Fibroblast of skin of left quadriceps (primary cell): ENCODE measurements at places on chromosomes 4 and X.

DNA sequence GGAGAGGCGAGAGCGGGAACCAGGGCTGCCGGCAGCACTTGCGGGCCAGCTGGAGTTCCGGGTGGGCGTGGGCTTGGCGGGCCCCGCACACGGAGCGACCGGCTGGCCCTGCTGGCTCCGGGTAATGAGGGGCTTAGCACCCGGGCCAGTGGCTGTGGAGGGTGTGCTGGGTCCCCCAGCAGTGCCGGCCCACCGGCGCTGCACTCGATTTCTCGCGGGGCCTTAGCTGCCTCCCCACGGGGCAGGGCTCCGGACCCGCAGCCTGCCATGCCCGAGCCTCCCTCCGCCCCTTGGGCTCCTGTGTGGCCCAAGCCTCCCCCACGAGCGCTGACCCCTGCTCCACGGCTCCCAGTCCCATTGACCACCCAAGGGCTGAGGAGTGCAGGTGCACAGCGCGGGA lies 25.2 kb upstream of the KIT start:
- no peak for DNase-seq

GRCh38 chr4:74451214-74451661 lies 6.3 kb downstream of the AREG start:
- DNase-seq, result no peak

- DNase-seq, result no peak
These were observed 38.4 kb downstream of the CPLX1 start for GRCh38 chr4:787561-787981.

DNA sequence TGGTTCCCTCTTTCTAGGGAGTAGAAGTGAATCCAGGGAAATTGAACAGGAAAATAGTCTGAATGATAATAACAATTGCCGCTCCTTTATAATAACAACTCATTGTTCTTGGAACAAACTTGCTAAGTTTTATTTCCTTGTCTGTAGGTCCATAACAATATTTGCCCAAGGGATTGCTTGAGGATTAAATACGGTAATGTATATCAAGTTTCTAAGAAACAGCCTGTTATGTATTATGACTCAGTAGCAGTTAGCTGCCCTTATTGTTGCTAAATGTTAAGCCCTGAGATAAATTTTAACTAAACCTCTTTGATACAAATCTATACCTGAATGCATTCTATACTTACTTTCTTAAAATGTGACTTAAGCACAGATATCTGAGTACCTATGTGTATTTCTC lies 215.9 kb upstream of the AADAT start:
- no peak for DNase-seq

- DNase-seq, result no peak
These were observed 120.2 kb upstream of the PJA1 start for GRCh38 chrX:69285401-69285877.

GRCh38 chrX:19168609-19169008 lies 46.3 kb upstream of the ADGRG2 start:
- DNase-seq, result no peak

DNA sequence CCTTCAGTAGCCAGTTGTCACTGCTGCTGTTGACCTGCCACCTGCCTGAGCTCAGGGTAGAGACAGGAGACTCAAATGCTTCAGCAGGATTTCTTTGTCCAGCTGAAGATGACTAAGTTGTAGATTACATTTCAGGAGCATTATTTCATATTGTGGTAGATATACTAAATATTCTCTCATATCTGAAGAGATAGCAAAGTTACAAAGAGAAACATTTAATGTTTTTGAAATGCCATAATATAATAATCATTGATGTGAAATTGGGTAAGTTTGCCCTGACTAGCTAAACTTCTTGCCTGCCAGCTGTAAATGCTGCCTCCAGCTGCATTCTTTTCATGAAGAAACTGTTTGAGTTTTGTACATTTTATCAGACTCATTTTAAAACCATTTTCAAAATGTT lies 247.6 kb upstream of the CNKSR2 start:
- DNase-seq, result no peak

- DNase-seq, result no peak
These were observed 63.1 kb downstream of the ANOS1 start for GRCh38 chrX:8668813-8669212.

- DNase-seq, result no peak
These were observed 7.0 kb upstream of the CDKN2AIP start for GRCh38 chr4:183437452-183437851.

DNA sequence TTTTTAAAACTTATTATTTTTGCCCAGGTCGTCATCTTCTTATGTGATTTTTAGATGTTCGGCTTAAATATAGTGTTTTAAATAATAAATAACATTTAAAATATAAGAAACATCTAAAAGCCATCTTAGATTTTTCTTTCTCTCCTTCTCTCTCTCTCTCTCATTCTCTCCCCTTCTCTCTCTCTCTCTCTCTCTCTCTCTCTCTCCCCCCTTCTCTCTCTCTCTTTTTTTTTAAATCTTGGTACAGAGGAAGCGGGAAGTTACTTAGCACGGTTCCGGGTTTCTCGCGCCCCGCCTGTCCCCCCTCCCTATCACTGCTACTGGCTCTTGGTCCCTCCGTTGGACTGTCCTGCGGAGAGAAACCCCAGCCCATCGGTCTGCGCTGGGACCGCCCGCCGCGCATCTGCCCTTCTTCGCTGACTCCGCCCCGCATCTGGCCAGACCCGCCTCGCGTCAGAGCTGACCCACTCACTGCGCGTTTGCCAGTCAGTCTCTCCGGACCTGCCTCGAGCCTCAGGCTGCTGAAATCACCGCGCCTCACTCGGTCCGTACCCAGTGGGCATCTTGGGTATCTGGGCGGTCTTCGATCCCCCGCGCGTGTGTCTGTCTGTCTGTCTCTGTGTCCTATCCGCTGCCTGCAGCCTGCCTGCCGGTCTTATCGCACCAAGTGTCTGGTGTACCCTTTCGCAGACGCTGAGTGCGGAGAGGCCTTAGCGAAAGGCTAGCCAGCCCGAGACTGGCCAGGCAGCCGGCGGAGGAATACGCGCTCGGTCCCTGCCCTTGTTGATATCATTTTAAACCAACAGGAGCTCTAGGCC lies at the start of gene PABPC5:
TSS of gene PABPC5 (plus strand) at position 489 of the 818 bp plus-strand sequence. CDS start 739 bp downstream, outside the sequence.
- DNase-seq, result peak; percentile 63

DNA sequence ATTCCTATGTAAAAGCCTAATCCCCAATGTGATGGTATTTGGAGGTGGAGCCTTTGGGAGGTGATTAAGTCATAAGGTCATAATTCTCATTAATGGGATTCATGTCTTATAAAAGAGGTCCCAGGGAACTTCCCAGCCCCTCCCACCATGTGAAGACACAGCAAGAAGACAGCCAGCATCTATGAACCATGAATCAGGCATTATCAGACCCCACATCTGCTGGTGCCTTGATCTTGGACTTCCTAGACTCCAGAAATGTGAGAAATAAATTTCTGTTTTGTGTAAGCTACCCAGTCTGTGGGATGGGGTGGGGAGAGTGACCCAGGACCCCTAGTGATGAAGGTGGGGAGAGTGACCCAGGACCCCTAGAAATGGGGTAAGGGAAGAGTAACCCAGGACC lies 6.1 kb upstream of the DAPP1 start:
- no peak for DNase-seq

GRCh38 chr4:146285037-146285436 lies 70.7 kb downstream of the REELD1 start:
- DNase-seq, result no peak

- no peak for DNase-seq
These were observed 16.8 kb downstream of the OCRL start for GRCh38 chrX:129556806-129557315.

- DNase-seq, result no peak
These were observed 1175.6 kb downstream of the TECRL start for GRCh38 chr4:63233671-63234070.

GRCh38 chr4:87005690-87006425 lies 71.0 kb downstream of the AFF1 start:
- DNase-seq, result no peak

- DNase-seq, result no peak
These were observed 103.9 kb downstream of the USP9X start for GRCh38 chrX:41189156-41189555.

DNA sequence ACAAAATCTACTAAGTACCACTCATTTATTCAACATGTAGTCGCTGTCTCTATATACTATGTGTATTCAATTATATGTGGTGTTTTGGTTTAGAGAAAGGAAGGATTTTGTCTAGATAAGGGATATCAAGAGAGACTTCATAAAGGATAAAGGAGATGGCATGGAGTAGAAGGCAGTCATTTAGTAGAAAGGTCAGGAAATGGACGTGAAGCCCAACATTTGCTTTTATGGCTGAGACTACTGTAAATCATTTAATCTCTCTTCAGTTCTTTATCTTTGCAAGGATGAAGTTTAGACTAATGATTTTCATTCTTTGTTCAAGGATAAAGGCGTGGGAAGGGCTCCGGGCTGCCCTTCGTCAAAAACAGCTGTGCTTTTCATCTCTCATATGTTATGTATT lies 25.2 kb downstream of the IL2 start:
- no peak for DNase-seq

GRCh38 chr4:174236359-174236758 lies 47.1 kb downstream of the FBXO8 start:
- no peak for DNase-seq

DNA sequence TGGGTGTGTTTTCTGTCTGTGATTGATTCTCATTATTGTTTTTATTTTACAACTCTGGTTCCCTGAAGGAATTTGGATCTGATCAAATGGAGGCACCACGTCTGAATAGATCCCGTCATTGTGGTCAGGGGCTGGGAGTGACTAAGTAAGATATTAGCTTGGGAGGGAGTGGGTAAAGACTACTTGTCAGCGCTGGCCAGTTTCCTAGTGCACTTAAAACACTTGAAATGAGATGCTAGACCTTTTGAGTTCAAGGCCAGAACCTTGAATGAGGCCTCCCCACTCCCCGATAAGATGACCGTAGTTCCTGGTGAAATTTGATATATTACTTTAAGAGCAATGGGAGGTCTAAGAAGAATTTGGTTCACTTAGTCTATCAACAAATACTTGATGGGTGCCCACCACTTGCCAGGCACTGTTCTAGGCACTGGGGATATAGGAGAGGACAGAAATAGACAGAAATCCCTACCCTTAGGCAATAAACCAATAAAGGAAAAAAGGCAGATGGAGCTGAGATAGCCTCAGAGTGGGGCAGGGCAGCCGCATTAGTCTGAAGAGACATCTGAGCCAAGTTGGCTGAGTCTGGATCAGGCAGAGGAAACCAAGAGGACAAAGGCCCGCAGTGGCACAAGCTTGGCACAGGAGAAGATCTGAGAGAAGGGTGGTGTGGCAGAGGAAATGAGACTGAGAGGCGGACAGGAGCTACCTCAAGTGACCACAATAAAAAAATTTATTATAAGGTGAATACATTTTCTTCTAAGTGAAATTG lies 11.8 kb downstream of the FAM184B start:
- no peak for DNase-seq

GRCh38 chrX:36087366-36087765 lies 167.8 kb downstream of the CFAP47 start:
- DNase-seq, result no peak

DNA sequence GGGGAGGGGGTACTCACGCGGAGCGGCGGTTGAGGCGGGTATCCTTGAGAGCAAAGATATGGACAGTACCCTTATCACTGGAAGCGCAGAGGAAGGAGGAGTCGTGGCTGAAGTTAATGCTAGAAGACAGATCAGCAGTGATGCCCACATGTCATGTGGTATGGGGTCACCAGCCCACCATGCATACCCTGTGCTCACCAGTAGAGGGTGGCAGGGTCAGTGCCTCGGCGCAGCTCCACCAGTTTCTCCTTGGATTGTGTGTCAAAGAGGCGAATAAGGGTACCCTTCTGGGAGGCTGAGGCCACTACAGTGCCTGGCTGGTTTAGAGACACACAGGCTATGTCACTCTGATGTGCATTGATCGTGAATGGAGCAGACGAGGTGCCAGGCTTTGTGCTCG lies 1.5 kb upstream of the PRAF2 start:
- no peak for DNase-seq

- no peak for DNase-seq
These were observed 44.3 kb downstream of the BMPR1B start for GRCh38 chr4:94802091-94802490.

DNA sequence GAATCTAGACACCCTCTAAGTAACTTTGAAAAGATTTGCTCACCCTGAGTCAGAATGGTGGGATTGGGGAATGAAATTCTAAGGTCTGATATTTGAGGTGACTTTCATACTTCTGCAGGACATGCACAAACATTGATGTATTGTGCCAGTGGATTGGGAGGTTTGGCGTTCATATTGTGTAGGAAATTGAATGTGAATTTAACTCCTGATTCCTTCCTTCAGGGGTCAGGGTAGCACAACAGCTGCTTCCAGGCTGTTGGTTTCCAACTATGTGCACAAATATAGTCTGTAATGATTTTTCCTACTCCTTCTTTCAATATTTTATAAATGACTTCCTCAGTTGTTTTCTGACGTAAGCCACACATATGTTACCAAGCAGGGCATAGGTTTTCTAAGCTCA lies 3.1 kb downstream of the IL1RAPL1 start:
- no peak for DNase-seq

DNA sequence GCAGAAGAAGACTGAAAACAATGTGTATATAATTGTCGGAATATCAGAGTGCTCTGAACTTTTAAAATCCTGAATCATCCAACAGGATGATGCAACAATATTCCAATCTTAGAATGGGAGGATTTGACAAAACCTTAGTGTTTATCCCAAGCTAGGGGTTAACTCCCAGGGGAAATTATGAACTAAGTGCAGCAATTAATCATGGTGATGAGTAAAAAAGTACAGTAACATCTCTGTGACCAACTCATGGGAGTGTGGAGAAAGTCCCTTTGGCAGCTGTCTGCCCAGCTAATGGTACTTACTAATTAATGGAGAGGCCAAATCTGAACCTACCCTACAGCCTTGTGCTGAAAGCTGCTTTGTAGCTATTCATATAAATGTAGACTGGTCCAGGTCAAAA lies 257.6 kb upstream of the DDX53 start:
- peak; percentile 56 for DNase-seq

DNA sequence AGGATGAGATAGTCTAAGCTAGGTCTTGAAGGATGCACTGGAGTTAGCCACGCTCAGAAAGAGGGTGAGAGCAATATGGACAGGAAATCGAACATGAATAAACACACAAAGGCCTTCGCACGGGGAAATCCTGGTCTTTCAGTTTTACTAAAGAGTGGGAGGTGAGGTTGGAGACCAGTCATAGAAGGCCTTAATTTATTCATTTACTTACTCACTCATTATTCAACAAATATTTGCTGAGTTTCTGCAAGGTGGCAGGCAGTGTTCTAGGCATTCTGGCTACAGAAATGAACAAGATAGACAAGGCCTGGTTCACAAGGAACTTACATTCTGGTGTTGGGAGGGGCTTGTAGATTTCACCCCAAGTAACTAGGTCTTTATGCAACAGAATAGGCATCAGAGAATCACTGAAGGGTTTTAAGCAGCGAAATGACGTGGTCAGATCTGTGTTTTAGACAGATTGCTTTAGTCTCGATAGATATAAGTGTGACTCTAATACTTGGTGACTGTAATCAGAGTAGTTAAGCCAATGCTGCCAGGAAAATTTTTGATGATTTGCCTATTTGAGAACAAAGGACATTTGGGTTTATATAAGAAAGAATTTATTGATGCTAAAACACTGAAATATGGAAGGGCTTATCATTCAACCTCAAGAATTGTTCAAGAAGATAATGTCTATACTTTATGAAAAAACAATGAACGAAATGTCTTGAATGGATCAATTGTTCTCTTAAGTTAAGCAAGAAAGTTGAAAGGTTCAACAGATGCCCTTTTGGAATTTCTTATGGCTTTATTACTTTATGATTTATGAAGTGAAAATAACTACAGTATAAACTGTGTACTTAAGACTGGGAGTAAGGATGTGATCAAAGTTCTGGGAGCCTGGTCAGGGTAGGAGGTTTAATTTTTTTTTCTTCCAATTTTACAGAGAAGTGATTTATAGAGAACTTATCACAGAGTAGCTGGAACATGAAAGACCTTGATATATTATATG lies 184.4 kb upstream of the CASK start:
- no peak for DNase-seq
